Activated CD8-positive, alpha-beta memory T cell treated with anti-CD3 and anti-CD28 coated beads, Interleukin-2, amount 10 ng/mL, durations not matched to agents 7 days and 5 days (primary cell): ENCODE measurements at places on chromosomes 11 and 22. TPM values are rescaled to one million over a fixed set of nuclear protein-coding genes. Genes with fewer than 3 reads are reported as not detected.

DNA sequence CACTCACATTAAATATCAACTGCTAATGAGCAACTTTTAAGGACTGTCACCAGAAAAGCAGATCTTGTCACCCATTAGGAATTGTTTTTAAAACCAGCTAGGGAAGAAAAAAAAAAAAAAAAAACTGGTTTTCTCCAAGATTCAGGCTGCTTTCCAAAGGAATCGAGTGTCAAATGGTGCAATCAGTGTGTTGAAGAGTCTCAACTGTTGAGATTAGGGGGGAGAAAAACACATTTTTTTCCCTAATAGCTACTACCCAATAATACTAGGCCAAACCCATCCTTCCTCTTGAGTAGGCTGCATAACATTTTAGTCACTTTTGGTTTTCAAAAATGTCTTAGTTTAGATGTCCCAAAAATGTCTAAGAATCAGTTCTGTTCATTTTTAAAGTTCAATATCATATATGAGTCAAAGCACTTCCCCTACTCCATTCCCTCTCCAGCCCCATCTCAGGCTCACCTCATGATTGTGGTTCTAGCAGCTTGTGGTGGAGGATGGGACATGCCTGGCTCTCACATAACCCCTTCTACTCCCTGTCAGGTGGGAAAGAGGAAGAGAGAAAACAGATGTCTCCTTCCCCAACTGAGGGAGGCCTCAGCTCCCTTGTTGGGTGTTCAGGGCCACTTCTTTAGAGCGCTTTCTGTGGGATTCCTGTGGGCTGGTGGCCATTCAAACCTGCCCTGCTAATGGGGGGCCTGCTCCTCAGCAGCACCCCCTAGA lies 193.6 kb downstream of the CWF19L2 start:
- H3K36me3 ChIP-seq = no peaks in the 10 kb centered on the region
- no peaks in the 10 kb centered on the region for H3K27me3 ChIP-seq
- no peak overlapping the region for H3K27ac ChIP-seq

DNA sequence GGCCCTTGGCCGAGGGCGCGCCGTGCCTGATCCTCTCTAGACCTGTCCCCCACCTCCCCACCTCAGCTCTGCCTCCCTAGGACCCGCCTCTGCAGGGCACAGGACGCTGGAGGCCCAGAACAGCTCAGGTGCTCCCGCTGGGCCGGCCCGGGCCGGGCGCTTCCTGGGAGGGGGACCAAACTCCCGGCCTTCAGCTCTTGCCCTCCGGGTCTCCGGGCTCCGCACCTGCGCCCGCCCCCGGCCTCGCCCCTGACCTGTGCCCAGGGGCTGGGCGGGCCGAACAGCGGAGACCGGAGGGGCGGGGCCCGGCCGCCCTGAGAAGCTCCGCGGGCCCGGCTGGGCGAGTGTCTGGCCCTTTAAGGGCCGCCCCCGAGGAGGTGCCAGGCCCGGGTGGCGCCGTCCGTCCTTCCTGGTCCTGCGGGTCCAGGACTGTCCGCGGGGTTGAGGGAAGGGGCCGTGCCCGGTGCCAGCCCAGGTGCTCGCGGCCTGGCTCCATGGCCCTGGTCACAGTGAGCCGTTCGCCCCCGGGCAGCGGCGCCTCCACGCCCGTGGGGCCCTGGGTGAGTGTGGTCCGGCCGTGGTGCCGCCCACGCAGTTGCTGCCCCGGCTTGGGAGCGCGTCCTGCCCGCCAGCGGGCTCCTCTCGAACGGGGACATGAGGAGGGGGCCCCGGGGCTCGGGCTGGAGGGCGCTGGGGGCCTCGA lies at the start of gene SSH3:
Gene SSH3 (plus strand): TSS at position 399 of the 703 bp plus-strand sequence. CDS start 96 bp downstream, at position 495.
- DNase-seq = peak; percentile 67
- H3K4me1 ChIP-seq = peaks cover 12% of the 10 kb centered on the region
- H3K4me3 ChIP-seq = peak within 1 kb of the TSS; percentile 69
- H3K36me3 ChIP-seq = peaks cover 15% of the 10 kb centered on the region
- H3K27me3 ChIP-seq = no peaks in the 10 kb centered on the region

GRCh38 chr22:47292546-47293320 lies 530.3 kb downstream of the TBC1D22A start:
- no peak for DNase-seq
- H3K4me3 ChIP-seq = no peak overlapping the region
- no peaks in the 10 kb centered on the region for H3K27me3 ChIP-seq
- no peaks in the 10 kb centered on the region for H3K4me1 ChIP-seq

DNA sequence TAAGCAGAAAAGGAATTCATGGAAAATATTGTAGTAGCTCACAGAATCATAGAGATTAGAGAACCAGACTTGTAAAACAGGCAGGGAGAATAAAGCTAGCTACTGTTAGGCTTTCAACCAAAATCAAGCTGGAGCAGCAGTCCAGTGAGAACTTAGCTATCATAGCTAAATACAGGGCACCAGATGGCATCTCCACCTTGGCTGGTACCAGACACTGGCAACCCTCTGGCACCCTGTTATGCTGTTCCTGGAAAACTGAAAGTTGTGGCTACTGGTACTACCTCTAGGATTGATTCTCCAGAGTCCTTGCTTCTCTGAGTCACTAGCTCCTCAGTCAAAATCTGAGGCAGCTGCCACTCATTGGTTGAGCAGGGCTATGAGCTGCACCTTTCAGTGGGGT lies 6.0 kb upstream of the DRD2 start:
- no peaks in the 10 kb centered on the region for H3K36me3 ChIP-seq
- H3K4me3 ChIP-seq = no peak overlapping the region
- no peak overlapping the region for H3K27ac ChIP-seq
- H3K27me3 ChIP-seq = peaks cover 65% of the 10 kb centered on the region

Gene DAGLA
- not detected for total RNA-seq

Gene SCUBE1
- 0.40 TPM for total RNA-seq

GRCh38 chr11:104897891-104898684 lies at the start of gene CASP12:
CASP12 (minus strand) TSS chr11:104898460.
- DNase-seq = no peak
- H3K27ac ChIP-seq = peak within 1 kb of the TSS; percentile 85
- H3K4me1 ChIP-seq = peaks cover 27% of the 10 kb centered on the region
- H3K36me3 ChIP-seq = peaks cover 27% of the 10 kb centered on the region

Gene HORMAD2
- total RNA-seq = not detected

GRCh38 chr11:73913472-73913871 lies 36.7 kb downstream of the PAAF1 start:
- no peak for DNase-seq
- H3K27ac ChIP-seq = no peak overlapping the region
- no peaks in the 10 kb centered on the region for H3K27me3 ChIP-seq

DNA sequence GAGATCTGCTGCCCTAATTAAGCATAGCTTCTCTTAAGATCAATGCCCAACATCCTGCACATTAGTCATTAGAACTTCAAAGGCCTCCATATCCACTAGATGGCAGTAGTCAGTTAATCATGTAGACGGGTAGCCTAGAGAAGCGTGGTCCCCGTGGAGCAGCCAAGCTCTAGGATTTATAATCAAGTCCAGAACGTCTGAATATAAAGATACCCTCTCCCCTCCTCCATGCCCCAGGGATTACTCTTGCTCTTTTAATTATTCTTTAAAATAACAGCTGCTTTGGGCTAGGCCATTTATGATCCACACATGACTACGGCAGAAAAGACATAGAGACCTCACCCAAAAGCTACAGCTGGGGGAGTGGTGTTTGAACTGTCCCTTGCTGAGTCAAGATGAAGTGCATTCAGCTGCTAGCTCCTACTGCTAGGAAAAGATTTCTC lies 327.6 kb upstream of the PLET1 start:
- peaks cover 3% of the 10 kb centered on the region for H3K4me1 ChIP-seq
- no peak overlapping the region for H3K4me3 ChIP-seq
- peaks cover 14% of the 10 kb centered on the region for H3K27me3 ChIP-seq
- peak; percentile 57 for DNase-seq

DNA sequence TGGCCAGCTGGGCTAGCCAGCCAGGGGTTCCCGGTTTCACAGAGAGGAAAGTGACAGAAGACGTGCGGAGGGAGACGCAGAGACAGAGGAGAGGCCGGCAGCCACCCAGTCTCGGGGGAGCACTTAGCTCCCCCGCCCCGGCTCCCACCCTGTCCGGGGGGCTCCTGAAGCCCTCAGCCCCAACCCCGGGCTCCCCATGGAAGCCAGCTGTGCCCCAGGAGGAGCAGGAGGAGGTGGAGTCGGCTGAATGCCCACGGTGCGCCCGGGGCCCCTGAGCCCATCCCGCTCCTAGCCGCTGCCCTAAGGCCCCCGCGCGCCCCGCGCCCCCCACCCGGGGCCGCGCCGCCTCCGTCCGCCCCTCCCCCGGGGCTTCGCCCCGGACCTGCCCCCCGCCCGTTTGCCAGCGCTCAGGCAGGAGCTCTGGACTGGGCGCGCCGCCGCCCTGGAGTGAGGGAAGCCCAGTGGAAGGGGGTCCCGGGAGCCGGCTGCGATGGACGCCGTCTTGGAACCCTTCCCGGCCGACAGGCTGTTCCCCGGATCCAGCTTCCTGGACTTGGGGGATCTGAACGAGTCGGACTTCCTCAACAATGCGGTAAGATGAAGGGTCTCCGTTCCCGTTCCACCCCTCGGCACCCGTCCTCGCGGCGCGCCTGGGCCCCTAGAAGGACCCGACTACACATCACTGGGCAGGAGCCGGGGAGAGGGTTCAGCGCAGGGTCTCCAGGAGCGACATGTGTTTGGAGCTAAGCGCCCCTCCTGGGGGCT lies at the start of gene CREB3L1:
Gene CREB3L1 (plus strand): TSS at position 41 of the 765 bp plus-strand sequence. CDS start 450 bp downstream, at position 491.
- H3K4me3 ChIP-seq = no peak within 1 kb of the TSS
- no peak for DNase-seq
- H3K27me3 ChIP-seq = peaks cover 64% of the 10 kb centered on the region
- no peak within 1 kb of the TSS for H3K27ac ChIP-seq
- H3K36me3 ChIP-seq = no peaks in the 10 kb centered on the region

Gene OR52E5
- total RNA-seq = not detected

DNA sequence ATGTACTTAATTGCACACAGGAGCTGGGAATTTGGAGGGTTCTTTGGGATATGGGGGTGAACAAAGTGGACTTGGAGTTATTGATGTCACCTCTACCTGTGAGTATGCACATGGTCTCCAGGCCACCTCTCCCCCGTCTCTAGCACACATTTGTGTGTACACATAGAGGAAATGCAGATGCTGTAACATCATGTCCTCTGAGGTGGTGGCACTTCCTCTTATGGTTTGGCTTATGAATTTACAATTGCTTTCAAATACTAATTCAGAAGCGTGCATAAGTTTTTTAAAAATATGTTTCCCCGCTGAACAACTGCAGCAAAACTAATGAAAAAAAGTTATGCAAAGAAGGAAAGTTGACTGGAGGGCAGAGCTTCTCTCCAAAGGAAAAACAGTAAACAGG lies 152.0 kb upstream of the TENM4 start:
- DNase-seq = no peak
- no peaks in the 10 kb centered on the region for H3K27me3 ChIP-seq
- no peak overlapping the region for H3K4me3 ChIP-seq
- no peaks in the 10 kb centered on the region for H3K4me1 ChIP-seq

DNA sequence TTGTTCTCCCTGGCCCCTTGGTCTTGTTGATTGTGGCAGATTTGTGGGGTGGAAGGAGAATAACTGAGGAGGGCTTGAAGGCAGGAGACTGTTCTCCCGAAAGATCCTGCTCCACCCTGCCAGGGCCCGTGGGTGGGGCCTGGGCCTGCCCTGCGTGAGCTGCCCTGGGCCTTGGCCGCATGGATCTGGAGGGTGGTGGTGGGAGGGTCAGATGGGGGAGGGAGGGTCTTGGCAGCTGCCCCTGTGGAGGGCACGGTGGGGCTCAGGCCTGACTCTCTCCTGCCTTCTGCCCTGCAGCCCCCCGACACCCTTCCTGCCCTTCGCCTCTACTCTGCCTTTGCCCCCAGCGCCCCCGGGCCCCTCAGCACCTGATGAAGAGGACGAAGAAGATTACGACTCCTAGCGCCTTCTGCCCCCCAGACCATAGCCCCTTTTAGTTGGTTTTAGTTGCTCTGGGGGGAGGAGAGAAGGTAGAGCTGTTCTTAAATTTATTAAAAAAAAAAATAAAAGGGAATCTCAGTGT lies 1.9 kb downstream of the DRAP1 start:
- peak overlapping the region; percentile 94 for H3K4me3 ChIP-seq
- H3K36me3 ChIP-seq = peaks cover 29% of the 10 kb centered on the region
- no peak overlapping the region for H3K27ac ChIP-seq
- H3K27me3 ChIP-seq = no peaks in the 10 kb centered on the region

Gene PATE1
- total RNA-seq = not detected

GRCh38 chr11:85099522-85099921 lies 527.6 kb downstream of the DLG2 start:
- H3K27ac ChIP-seq = no peak overlapping the region
- H3K27me3 ChIP-seq = no peaks in the 10 kb centered on the region
- no peaks in the 10 kb centered on the region for H3K4me1 ChIP-seq
- H3K36me3 ChIP-seq = no peaks in the 10 kb centered on the region
- no peak overlapping the region for H3K4me3 ChIP-seq

DNA sequence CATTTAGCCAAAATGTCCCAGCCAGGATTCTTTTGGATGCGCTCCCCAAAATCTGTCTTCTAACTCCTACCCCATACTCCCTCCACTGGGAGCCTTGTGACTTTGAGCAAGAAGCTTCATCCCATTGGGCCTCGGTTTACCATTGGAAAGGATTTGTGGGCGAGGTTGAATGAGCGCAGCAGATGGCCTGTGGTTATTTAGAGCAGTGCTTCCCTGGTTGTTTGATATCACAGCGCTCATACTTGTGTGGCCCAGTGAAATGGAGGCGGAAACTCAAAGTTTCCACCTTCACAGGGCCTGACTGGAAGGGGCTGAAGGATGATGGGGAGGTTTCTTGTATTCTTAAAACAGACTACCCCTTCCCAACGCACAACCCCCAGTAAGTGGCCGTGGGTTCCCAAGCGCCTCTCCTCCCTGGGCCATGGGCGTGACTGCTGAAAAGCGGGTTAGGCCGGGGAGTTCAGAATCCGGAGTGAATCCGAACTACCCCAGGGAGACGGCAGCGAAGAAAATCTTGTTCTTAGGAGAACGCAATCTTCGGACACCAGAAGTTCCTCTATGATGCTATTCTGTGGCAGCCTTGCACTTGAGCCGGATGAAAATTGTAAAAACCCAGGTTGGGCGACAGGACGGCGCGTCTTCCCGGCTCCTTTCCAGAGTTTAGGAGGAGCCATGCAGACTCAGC lies 1.2 kb upstream of the ATF4 start:
- H3K27ac ChIP-seq = peak overlapping the region; percentile 94
- peaks cover 53% of the 10 kb centered on the region for H3K36me3 ChIP-seq
- peaks cover 54% of the 10 kb centered on the region for H3K4me1 ChIP-seq
- H3K4me3 ChIP-seq = peak overlapping the region; percentile 86

Gene KCNQ1
- total RNA-seq = 4.3 TPM
